Fibroblast of mammary gland (primary cell): ENCODE measurements at places on chromosomes 1 and 21.

DNA sequence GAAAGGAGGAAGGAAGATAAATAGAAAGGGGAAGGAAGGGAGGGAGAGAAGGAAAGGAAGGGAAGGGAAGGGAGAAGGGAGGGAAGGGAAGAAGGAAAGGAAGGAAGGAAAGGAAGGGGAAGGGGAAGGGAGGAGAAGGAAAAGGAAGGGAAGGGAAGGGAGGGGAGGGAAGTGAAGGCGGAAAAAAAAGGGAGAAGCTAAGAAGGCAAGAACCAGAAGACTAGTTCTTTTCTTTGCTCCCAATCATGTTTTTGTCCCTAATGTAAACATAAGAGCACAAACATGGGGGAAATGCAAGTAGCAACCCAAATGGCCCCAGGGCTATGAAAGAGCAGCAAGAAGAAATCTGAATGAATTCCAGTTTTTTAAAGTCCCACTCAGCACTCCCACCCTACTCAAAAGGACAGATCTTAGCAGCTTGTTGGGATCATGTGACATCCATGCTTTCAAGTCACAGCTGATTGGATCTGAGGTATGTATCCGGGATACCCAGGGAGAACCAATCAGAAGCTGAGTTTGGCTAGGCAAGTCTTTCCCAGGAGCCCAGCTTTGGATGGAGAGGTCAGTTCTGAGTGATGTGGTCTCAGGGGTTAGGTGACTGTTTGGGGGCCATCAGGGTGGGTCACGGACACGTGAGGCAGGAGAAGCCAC, 24.2 kb upstream of the FHAD1 start:
- DNase-seq, result no peak

GRCh38 chr1:179046808-179047635, 21.3 kb downstream of the FAM20B start:
- DNase-seq, result no peak

GRCh38 chr1:55262822-55263221, 47.7 kb upstream of the USP24 start:
- DNase-seq, result peak; percentile 86

- peak; percentile 49 for DNase-seq
These were observed 76.3 kb upstream of the SLC44A3 start for GRCh38 chr1:94743862-94744261.

- no peak for DNase-seq
These were observed 230.2 kb downstream of the PRDM2 start for GRCh38 chr1:13930151-13930550.

GRCh38 chr21:28604946-28605537, 387.6 kb downstream of the LTN1 start:
- DNase-seq, result no peak

GRCh38 chr21:45167796-45168222, 93.4 kb downstream of the ADARB1 start:
- DNase-seq, result peak; percentile 71

DNA sequence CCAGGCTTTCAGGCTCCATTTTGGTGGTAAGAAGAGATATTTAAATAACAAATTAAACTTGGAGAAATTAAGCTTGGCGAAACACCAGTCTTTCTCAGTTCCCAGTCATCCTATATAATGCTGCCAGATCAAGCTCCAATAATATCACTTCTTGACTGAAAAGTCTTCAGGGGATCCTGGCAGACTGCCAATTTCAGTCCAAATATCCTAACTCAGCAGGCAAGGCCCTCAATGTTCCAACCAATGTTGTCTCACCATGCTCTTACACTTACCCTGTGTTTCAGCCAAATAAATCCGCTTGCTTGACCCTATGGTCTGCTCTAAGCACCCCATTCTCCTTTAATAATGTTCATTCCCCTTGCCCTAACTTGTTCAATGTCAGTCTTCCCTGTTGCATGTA, 39.9 kb upstream of the BCL10 start:
- no peak for DNase-seq

- no peak for DNase-seq
These were observed 161.6 kb upstream of the KLHDC7A start for GRCh38 chr1:18319099-18319498.

- DNase-seq, result no peak
These were observed 2.0 kb downstream of the KCNA3 start for GRCh38 chr1:110672753-110673108.

- DNase-seq, result no peak
These were observed 3.1 kb upstream of the PGBD5 start for GRCh38 chr1:230429067-230429735.

- no peak for DNase-seq
These were observed at the start of gene BATF3 for GRCh38 chr1:212699625-212700222. TSS of gene BATF3 (minus strand) at chr1:212699840. CDS start at chr1:212699762, 78 bp downstream.

DNA sequence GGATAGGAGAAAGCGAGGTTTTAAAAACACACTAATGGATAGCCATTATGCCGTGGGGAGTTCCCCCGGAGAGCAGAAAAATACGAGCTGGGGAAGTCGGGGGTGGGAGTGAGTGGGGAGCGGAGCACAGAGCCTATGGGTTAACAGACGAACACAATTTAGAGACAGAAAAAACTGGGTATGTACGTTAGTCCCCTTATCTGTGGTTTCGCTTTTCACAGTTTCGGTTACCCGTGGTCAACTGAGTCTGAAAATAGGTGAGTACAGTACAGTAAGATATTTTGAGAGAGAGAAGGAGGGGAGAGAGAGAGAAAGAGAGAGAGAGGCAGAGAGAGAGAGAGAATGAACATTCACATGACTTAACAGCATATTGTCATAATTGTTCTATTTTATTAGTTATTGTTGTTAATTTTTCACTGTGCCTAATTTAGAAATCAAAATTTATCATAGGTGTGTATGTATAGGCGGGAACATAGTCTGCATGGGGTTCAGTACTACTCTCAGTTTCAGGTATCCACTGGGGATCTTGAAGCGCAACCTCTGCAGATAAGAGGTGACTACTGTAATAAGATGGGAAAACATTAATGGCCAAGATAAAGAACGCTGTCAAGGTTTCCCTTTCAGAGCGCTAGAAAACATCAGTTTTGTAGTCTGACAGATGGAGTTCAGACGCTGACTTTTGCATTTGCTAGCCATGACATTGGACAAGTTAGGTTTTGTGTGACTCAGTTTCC, 125.6 kb upstream of the LMO4 start:
- DNase-seq, result no peak

GRCh38 chr1:181936269-181936668, 125.2 kb downstream of the ZNF648 start:
- DNase-seq, result no peak

DNA sequence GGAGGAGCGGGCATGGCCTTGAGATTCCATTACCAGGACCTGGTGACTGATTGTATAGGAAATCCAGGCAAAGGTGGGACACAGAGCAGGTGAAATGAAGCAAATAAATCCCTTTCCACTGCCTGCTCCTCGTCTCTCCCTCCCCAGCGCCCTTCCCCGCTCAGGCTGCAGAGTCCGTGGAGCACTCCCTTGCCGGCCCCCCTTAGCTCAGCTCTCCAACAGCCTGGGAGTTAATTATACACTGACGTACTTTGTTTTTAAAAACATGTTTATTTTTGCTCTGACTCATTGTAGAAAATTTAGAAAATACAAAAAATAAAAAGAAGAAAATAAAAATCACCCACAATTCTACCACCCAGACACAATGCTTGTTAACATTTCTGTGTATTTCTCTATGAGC, 61.7 kb downstream of the LGR6 start:
- DNase-seq, result no peak

- DNase-seq, result no peak
These were observed 4.3 kb downstream of the AMPD1 start for GRCh38 chr1:114691061-114691460.

DNA sequence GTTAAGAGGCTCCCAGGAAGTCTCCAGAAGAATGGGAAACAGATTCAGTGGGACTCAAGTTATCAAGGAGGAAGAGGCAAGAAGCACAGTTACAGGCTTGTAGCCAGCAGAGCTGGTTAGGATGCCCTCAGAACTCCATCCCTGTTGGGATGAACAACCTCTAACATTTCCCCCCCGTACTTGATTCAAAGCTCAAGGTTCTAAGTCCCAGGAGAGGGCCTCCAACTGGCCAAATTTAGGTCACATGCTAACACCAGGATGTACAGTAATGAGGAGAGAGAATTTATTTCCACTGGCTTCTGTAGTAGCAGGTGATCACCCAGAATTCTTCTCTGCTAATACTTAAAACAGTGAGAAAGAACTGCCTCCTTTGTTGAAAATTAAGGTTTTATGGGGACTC, 22.3 kb upstream of the HSPA13 start:
- DNase-seq, result no peak

DNA sequence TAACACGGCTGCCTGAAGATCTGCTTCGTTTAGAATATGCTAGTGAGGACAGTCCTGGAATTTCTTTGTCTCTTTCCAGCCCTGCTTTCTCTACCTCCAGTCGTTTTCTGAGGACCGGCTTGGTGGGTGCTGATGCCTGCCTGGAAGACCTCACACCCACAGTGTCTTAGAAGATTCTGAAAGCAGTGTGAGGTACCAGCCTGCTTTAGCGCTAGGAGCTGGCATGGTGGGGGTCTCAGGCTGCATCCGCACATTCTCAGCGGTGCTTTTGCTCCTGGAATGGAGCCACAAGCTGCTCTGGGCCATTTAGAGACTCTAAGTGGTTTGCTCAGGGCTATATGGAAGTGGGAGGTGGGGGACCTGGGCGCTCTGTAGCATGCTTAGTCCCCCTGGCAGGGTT, 61.4 kb downstream of the CD247 start:
- DNase-seq, result no peak

GRCh38 chr1:166133857-166134256, 32.9 kb downstream of the FAM78B start:
- DNase-seq, result no peak
